ENCODE measurements at places on chromosomes 5 and 9.

GRCh38 chr9:108475813-108476212 lies 380.0 kb downstream of the ACTL7B start:
- no peak for DNase-seq

DNA sequence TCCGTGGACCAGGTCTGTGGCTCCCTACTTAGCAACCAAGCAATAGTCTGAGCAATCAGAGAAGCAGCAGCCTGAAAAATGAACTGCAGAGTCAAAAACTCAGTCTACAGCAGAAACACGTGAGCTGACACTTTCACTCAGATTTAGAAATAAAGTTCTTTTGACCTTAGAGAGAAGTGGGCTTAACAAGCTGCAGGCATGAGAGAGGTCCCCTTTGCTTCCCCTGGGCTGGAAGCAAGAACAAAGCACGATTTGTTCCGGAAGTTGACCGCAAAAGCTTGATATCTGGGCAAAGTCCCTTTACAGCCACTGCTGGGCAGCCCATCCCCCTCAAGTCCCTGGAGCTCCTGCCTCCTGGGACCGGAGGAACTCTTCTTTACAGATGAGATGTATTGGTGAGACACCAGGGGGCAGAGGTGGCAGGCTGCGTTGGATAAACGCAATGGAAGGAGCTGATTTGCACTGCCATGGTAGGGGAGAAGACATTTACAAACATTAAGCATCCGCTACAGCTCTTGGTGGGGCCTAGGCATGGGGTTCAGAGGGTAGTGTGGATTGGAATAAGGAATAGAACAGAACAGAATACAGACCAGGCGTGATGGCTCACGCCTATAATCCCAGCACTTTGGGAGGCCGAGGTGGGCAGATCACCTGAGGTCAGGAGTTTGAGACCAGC lies 5.8 kb upstream of the SOWAHA start:
- DNase-seq, result no peak

DNA sequence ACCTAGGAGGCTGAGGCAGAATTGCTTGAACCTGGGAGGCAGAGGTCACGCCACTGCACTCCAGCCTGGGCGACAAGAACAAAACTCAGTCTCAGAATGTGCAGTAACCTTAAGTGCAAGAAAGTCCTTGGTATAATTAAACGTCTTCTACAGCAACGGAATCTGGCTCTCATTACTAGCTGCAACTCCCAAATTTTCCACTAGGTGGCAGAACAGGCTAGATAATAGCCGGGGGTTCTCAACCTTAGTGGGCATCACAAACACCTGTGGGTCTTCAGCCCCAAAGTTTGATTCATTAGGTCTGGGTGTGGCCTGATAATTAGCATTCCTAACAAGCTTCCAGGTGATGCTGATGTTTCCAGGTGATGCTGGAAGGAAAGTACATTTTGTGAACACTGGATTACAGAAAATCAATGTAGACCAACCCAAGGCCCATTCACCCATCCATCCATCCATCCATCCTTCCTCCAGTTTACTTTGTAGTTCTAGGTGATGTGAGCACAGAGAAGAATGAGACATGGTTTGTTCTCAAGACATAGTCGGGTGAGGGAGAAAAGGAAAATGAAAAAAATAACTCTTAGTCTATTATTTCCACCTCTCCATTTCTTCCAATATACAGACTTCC lies 37.3 kb downstream of the FBXW2 start:
- peak; percentile 29 for DNase-seq

GRCh38 chr5:36162810-36163486 lies 11.0 kb downstream of the SKP2 start:
- no peak for DNase-seq

DNA sequence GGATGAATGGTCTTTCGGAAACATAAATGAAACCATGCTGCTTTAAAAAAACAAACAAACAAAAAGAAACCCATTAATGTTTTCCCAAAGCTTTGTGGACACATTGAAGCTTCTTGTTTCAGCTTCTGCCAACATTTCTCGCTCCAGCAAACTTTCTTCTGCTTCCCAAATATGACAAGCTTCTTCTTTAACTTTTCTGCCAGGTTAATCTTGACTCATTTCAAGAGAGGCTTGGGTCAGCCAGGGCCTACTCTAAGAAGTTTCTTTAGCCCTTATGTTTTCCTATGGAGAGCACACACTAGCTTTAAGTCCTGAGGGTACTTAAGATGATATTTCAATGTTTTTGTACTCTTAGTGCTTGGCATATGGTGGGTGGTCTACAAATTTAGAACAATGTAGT lies 6.1 kb downstream of the ANXA1 start:
- DNase-seq, result no peak

- no peak for DNase-seq
Observed at GRCh38 chr5:31251032-31251431, 57.5 kb downstream of the CDH6 start.

DNA sequence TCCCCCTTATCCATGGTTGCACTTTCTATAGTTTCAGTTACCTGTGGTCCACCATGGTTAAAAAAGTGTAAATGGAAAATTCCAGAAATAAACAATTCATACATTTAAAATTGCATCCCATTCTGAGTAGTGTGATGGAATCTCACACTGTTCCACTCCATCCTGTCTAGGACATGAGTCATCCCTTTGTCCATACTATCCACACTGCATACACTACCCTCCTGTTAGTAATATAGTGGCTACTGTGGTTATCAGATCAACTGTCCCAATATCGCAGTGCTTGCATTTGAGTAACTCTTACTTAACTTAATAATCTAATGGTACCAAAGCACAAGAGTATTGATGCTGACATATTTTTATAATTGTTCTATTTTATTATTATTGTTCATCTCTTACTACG lies 100.7 kb downstream of the RAB3C start:
- DNase-seq, result no peak

GRCh38 chr9:76560481-76560922 lies 101.5 kb downstream of the GCNT1 start:
- DNase-seq, result no peak

DNA sequence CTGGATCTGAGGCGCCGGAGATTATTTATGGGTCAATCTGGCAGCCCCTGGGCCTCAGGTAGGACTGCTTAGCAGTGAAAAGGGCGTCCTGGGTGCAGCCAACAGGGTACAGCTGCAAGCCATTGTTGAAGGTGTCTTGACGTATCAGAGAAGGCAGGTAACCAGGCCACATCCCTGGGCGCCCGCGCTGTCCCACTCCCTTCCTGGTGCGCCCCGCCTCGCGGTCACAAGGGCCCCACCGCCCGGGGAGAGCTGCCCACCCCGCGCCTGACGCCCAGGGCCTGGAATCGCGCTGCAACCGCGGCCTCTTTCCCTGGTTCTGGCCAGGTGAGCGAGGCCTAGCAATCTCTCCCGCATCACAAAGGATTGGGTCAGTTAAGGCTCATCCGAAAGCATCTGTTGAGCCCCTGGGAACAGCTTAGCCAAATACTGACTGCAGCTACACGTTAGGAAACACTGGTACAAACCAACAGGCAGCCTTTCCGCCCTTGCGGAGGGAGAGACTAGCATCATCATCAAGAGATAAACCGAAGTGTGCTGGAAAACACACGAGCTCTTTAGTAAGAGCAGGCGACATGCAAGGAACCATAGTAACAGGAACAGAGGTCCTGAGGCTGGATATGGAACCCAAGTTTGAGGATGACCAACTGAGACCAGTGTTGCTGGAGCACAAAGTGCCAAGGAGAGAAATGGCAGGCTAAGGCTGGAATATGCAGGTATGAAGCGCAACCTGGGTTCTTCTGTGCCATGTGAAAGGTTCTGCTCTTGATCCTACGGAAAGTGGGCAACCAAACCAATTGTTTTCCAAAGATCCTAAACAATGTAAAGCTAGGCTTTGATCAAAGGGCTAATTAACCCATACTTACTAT lies 3.6 kb downstream of the RPS23 start:
- DNase-seq, result no peak

GRCh38 chr9:84438391-84438790 lies 97.8 kb upstream of the SLC28A3 start:
- no peak for DNase-seq

GRCh38 chr5:156534085-156534484 lies 207.1 kb downstream of the SGCD start:
- no peak for DNase-seq

GRCh38 chr9:137672907-137673791 lies 54.3 kb downstream of the EHMT1 start:
- peak; percentile 28 for DNase-seq

DNA sequence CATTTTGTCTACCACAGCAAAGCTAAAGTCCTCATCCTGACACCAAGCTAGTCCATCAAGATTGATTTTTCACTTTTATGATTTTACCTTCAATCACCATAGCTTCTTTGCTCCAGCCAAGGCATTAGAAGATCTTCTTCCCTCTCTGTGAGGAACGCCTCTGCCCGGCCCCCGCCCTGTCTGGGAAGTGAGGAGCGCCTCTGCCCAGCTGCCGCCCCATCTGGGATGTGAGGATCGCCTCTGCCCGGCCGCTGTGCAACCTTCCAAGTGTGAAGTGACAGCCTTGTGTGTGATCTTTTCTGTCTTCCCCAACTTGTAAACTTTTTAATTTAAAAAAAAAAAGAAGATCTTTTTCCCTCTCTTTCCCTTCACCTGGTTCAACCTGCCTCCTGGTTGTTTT lies 210.5 kb upstream of the NREP start:
- DNase-seq, result no peak

- DNase-seq, result no peak
Observed at GRCh38 chr5:31827867-31828266, 188.9 kb downstream of the PDZD2 start.

- DNase-seq, result no peak
Observed at GRCh38 chr9:75812141-75812540, 78.3 kb upstream of the PCSK5 start.

DNA sequence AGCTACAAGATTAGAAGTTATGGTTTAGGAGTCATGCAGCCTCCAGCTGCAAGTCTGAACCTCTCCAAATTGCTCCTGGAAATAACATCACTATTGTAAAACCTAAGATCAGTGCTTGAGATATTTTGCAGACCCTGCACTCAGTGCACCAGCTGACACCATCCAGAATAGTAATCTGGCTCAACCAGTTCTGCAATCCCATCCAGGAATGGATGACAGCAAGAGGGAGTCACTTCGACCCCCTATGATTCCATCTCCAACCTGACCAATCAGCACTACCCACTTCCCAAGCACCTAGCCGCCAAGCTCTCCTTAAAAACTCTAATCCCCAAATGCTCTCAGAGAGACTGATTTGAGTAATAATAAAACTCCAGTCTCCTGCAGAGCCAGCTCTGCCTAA lies 37.9 kb upstream of the NR4A3 start:
- no peak for DNase-seq

GRCh38 chr5:78647838-78648358 lies 674 bp downstream of the LHFPL2 start:
- DNase-seq, result no peak

DNA sequence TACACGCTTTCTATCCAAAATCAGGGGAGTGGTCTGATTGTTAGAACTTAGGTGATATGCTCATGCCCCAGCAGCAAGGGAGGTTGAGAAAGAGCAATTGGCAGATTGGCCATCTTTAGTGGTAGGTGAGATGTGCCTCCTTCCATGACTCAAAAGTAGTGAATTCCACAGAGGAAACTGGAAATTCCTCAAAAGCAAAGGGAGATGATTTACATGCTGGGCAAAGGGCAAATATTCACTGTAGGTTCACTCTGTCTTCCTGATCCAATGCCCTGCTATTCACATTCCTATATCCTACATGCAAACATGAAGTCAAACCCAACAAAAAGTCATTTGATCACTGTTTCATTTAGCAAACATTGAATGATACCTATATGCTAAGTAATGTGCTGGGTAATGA lies 130.1 kb upstream of the ZNF608 start:
- DNase-seq, result no peak

- DNase-seq, result no peak
Observed at GRCh38 chr5:118952992-118953651, 35.2 kb downstream of the DTWD2 start.

DNA sequence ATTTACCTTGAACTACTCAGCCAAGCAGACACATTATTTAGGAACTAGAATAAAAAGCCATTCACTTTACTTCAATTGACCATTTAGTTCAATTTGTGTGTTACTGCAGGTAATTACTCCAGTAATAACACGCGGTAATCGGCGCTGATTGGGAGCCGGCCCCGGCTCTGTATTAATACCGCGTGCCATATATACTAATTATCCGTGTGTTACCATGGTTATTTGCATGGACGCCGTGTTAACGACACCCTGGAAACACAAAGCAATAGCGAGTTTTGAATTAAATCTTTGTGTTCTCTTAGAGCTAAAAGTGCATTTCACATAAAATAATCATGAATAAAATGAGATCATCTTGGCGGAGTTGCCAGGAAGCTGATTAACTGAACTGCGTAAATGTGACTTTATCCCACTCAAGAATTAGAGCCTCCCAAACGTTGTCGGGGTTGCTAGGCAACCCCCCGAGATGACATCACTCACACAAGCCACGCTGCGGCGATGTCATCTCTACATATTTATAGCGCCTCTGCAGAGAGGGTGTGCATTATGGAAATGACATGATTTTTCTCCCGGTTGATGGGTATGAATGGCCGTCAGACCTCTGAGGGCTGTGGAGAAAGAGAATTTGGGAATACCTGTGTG lies 41.4 kb upstream of the RNU6ATAC start:
- no peak for DNase-seq

- no peak for DNase-seq
Observed at GRCh38 chr9:127116088-127116726, 6.2 kb downstream of the ANGPTL2 start.
